Brain pericyte (primary cell): ENCODE measurements at places on chromosomes 1 and 21.

- peak; percentile 66 for DNase-seq
Observed at GRCh38 chr1:21869620-21870121, 57.6 kb downstream of the LDLRAD2 start.

DNA sequence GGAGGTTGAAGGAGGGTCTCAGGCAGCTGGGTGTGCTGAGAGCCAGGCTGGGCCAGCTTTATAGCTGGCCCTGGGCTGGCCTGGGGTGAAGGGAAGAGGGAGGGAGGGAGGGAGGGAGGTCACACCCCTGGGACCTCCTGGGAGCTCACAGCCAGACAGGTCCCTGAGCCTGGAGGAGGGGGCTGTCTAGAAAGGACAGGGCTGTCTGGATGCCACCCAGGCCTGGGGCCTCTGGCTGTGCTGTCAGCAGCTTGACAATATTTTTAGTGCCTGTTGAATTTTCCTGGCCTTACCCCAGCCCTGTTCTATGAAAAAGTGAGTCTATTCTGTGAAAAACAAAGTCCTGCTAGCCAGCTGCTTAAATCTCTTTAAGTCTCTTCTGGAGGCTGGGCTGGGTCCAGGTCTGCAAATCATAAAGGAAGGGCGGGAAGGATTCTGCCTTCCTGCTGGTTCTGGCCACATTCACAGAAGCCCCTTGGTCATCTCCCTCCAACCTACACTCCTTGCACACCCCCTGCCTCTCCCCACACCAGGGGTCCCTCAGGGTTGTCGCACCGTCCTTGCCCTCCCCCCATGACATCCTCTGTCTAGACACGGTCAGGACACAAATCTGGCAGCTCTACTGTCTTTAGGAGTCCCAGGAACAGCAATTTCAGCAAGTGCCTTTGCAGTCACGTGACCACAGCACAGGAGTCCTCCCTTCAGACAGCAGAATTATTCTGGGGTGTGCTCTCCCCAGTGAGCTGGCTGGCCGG lies at the start of gene LEFTY2:
Gene LEFTY2, minus strand, starts transcription at position 34 of the 755 bp plus-strand sequence. CDS start 80 bp downstream, outside the sequence.
- DNase-seq: no peak

- DNase-seq: no peak
Observed at GRCh38 chr1:29498126-29499103, 262.1 kb downstream of the PTPRU start.

DNA sequence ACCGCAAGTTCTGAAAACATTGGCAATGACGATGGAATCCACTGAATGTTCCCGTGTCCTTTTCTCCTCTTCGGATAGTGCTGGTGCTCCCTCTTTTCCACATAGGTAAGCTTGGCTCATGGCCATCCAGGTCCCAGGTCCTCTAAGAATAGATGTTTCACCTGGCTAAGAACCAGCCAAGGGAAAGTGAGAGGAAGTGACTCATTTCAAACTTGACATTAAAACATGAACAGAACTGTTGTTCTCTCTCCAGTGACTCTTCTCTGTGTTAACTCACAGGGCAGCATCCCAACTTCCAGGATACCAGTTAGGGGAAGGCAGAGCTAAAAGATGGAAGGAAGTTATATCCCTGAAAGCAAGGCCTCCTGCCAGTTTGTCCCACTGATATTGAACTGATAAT lies 493.8 kb upstream of the CHRM3 start:
- no peak for DNase-seq

DNA sequence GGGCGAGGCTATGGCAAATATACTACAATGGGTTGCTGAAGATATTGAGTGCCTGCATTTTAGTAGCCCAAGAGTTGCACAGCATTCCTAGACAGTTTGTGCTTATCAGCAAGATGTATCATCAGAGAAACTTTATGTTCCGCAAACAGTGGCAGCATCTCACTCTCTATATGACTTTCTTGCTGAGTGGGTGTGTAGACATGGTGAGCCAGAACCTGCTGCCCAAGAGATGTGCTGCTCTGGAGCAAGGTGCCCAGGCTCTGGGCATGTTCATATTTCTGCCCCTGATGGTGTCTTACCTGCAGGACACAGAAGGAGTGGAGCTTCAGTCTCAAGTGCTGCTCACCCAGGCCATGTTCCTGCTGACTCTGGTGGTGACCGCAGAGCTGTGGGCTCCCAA lies 8.2 kb upstream of the RGSL1 start:
- no peak for DNase-seq

DNA sequence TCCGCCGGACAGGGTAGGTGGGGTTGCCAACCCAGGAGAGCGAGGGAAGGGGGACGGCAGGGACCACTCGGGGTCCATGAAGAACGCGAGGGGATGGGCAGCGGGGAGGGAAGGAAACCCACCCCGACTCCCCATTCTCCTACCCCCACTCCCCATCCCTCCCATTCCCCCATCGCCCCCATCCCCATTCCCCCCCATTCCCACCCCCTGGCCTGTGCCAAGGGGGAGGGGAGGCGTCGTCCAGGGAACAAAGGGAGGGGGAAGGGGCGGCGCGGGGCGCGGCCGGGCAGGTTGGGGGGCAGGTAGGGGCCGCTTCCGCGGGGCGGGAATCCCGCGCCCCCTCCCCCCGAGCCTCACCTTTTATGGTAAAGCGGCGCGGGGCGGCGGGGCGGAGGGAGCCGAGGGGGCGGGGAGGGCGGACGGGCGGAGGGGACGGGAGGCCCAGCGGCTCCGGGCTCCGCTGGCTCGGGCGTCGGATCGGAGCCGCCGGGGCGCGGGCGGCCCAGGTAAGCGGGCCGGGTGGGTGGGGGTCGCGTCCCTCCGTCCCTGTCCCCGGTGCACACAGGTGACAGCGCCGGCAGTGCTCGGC lies at the start of gene FBLIM1:
Gene FBLIM1, plus strand, starts transcription at position 453 of the 589 bp plus-strand sequence. CDS start 6,189 bp downstream, outside the sequence.
- DNase-seq: no peak

- DNase-seq: no peak
Observed at GRCh38 chr1:21003281-21004045, 173.2 kb downstream of the EIF4G3 start.

DNA sequence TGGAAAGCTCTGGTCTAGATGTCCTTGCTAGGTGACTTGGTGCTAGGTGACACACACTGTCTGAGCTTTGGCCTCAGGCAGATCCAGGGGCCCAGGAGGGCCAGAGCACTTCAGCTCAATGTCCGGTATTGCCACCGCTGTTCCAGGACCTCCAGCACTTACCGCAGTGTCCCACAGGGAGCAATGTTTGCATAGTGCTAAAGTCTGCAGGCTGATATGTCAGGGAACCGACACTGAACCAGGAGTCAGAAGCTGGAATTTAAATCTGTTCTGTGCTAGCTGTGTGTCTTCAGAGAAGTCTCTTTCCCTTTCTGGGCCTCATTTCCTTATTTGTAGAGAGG lies 19.3 kb downstream of the DHCR24 start:
- no peak for DNase-seq

DNA sequence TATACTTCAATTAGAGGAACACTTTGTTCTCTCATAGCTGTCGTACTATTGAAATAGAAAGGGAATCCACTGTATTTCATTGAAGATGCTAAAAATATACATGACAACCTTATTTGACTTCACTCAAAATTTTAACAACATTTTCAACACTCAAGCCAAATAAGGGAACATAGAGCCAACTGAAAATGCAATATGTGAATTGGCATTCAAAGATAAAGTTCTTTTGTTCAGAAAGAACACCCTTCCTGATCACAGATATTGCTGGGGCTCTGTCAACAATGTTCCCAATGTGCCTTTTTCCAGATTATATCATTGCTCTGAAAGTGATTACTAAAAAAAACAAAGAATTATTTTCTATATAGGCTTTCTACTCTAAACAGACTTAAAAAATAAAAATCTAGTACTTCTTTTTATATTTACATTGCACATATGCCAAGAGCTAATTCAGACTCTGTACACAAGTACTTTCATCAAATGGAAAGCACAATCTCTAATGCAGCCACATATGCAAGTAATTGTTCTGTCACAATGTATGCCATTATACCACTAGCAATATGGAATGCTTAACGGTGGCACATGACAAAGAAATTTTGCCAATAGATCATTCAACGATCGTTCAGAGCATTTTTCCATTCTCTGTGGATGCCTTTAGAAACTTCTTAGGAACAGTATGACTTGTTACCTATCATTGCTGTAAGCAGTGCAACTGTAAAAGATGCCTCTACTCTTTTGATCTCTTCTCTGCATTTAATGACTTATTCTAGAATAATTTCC lies 171.0 kb downstream of the EIF4G3 start:
- DNase-seq: no peak

DNA sequence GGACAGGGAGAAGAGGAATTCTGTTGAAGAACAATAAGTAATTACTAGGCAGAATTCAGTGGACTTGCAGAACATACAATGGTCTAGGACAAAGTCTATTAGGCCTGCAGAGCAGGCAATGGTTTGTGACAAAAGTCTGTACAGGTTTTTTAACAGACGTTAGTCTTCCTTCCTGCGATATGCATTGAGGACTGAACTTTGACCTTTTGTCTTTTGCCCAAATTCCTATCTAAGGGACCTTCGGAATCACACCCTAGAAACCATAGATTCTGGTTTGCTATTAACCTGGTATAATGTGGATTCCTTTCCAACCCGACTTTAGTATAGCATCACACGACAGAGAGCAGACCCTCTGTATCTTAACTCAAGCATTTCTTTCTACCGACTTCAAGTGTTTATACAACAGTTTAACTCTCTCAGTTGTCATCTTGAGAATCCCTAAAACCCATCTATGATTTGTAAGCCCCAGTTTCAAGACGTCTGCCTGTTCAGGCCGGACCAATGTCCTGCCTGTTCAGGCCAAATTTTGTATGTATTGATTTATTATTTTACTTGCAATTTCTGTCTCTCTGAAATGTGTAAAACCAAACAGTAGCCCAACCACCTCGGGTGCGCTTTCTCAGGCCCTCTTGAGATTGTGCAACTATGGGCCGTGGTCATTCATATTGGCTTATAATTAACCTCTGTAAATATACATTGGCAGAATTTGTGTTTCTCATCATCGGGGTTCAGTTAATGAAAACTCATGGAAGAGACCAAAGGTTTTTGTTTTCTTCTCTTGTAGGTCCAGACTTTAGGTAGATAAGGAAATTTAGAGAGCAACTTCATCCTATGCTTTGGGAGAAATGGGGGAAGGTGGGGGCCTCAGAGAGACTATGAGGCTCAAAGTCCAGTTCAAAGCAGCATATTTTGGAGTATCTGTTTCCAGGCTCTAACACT lies 76.9 kb upstream of the TNFSF18 start:
- no peak for DNase-seq

DNA sequence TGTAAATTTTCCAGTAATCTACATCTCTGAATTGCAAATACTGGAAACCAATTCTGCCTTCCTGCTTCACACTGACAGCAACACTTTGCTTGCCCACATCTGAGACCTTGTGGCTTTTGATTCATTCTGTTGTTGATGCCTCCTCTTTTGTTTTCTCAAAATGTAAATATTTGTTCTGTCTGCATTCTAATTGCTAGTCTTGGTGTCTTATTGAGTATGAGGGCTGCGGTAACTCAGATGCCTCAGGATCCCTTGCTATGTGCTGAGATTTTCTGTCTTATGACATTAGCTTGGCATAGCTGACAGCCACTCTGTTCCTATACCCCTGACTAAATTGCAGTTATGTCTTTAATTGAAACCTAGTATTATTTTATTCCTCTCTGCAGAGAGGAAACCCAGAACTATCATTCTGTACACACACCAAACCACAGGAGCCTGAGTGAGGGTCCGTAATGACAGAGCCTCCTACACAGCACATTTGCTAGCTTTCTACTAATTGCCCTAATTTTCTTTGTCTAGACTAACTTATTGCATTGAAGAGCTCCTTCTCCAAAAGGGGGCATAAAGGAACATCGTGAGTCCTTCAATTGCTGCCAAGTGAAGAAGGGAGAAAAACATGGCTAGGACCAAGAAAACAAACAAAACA lies 72.1 kb downstream of the GREM2 start:
- DNase-seq: no peak

DNA sequence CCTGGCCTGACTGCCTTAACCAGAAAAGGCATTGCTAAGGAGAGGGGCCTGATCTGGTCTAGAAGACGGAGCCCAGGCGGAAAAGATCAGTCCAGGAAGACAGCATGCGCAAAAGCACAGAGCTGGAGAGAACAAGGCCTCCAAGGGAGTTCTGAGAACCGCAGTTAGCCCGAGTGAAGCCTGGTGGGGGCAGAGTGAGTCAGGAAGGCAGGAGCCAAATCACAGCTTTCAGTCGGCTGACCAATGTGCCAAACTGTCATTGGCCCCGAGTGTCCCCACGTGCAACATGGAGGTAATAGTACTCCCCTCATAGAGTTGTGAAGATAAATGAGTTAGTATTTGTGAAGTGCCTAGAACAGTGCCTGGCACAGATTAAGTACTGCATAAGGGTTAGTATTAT lies 1.2 kb upstream of the TSPAN2 start:
- DNase-seq: no peak

DNA sequence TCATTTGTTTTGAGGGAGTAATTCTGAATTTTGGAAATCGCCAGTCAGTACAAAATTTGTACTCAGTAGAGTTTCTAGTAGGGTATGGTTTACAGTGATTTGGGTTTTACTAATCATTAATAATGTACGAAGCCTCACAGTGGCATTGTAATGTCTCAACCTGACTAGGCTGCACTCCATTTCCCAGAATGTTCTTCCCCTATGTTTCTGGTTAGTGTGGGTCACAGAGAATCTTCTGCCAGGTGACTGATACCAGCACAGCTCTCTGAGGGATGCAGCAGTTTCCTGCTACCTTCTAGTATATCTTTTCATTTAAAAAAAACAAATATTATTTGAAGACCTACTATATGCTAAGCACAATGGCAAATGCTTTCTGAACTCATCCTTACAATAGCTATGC lies 112.9 kb downstream of the PTPN14 start:
- no peak for DNase-seq

- DNase-seq: no peak
Observed at GRCh38 chr1:23745515-23745914, 2.2 kb downstream of the ELOA start.

- no peak for DNase-seq
Observed at GRCh38 chr1:67130673-67131072, 4.1 kb downstream of the C1orf141 start.

DNA sequence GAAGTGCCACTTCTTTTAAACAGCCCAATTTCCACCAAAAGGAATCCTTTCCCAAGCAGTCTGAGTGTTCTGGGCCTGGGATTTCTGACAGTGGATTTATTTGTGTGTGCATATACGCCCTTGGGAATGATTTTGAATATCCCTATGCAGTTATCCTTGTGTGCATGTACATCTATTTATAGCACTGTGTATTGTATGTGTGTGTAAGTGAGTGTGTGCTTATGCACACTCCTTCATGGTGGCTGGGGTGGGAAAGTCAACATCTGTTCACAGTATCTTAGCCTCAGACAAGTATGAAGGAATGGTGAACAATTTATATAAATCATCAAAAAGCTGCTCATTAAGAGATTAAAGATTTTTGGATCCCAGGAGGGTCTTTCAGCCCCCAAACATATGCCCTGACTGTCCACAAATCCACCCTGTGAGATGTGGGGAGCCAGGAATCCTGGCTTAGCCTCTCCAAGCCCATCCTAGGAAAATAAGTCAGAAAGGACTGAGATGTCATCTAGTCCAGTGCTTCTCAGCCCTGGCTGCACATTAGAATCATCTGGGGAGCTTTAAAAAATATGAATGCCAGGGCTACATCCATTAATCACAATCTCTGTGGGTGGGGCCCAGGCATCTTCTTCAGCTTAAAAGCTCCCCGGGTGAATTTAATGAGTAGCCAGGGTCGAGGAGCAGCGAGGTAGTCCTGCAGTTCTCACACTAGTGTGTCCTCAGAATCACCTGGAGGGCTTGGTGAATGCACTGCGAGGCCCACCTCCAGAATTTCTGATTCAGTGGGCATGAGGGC lies 101.4 kb downstream of the PLXNA2 start:
- no peak for DNase-seq

GRCh38 chr1:42551180-42551579 lies 88.1 kb downstream of the CCDC30 start:
- DNase-seq: no peak

GRCh38 chr1:34747638-34747941 lies 7.3 kb upstream of the GJB5 start:
- no peak for DNase-seq
